ENCODE measurements at places on chromosomes 7 and 10.

GRCh38 chr10:124742413-124743190 lies 1.6 kb downstream of the FAM53B start:
- peak; percentile 45 for DNase-seq

- DNase-seq, result peak; percentile 49
Measured at GRCh38 chr7:116986611-116987565, 33.6 kb downstream of the ST7 start.

GRCh38 chr7:1725199-1725690 lies 55.2 kb downstream of the ELFN1 start:
- peak; percentile 52 for DNase-seq

DNA sequence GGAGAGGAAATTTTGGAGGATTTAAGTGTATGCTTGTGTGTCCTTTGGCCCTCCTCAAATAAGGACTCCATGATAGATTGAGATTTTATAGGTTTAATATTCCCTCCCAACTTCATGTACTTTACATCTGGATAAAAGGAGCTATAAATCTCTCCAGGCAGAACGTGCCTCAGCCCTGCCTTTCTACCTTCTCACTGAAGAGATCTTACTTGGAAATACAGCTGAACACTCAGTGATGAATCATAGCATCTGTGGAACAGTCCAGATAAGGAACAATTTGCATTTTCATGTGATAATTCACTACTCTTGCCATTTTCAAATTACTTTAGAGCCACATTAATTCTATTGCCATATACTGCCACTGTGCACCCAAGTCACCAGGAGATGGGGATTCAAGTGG lies 364.6 kb upstream of the PODXL start:
- DNase-seq, result peak; percentile 40

GRCh38 chr7:29247224-29247962 lies 52.8 kb downstream of the CHN2 start:
- no peak for DNase-seq

- no peak for DNase-seq
Measured at GRCh38 chr7:20194343-20194995, 22.7 kb downstream of the MACC1 start.

GRCh38 chr10:111077785-111078504 lies 1.1 kb downstream of the ADRA2A start:
- no peak for DNase-seq

- DNase-seq, result no peak
Measured at GRCh38 chr10:95480901-95481491, 80.2 kb downstream of the SORBS1 start.

DNA sequence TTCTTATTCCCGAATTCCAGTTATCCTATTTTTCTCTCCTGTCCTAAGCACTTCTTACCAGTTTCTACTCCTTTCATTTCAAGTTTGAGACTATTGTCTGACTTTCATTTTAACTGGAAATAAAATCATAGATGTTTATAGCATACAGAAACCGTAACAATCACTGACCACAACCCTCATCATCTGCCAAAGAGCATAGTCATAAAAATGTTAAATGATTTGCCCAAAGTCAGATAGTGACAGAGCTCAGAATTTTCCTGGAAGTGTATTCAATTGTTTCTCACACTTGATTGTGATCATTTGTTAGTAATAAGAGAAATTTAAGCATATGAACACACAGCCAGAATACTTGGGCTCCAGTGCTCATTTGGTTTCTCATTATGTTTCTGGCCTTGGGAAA lies 250.5 kb upstream of the PCDH15 start:
- no peak for DNase-seq

GRCh38 chr7:98669329-98670000 lies 52.4 kb downstream of the NPTX2 start:
- DNase-seq, result no peak

DNA sequence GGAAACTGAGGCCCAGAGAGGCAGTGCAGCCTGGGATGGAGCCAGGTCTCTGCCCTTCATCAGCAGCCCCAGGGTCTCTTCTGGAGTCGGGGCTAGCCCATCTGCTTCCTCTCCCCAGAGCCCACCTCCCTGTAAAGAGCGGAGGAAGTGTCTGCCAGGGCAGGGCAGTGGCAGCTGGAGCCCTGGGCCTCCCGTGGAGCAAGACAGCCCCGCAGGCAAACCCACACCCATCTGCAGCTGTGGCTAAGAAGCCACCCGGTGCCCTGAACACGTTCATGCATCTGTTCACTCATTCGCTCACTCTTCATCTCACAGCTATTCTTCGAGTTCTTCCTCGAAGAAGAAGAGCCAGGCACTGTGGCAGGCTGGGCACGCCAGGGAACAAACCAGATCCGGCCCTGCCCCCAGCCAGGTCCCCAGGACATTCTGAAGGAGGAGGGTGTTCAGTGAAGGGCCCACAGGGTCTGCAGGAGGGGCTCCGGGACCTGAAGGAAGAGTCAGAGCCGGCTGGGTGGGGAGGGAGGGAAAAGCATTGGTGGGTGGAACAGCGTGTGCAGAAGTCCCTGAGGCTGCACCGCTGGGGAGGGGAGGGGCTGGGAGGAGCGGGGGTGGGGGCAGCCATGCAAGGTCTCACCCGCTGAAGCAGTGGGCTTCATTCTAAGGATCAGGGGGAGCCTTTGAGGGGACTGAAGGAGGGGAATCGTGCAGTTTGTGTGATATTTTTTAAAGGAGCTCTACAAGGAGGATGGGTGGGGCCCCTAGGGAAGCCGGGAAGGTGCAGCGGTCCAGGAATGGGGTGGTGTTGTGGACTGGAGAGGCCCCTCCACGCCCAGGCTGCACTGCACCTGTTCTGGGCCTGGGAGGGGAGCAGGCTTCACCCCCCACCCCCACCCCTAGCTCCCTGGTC lies 99.1 kb downstream of the UNCX start:
- DNase-seq, result no peak

DNA sequence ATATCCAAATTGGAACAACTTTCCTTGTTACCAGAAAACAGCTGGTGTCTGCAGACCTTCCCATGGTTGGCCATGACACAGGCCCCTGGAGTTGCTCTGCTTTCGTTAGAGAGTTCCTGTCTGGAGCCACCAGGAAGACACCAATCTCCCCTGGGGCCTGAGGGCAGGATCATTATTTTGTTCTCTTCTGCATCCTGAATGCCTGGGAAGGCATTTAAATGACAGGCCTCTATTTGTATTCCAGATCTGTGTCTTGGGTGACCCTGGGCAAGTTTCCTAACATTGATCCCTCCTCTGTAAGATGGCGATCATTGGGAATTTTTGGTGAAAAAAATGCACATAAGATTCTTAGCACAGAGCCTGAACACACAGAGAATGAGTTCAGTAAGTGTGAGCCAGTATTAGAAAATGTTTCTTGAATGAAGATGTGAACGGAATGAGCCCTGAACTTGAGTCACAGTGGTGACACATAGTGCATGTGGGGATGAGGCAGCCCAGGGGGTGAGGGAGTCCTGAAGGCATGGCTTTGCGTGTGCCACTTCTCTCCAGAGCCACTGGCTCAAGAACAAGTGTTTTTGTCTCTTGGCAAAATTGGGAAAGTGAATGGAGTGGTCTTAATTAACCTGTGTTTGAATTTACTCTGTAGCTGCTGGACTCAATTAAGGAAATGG lies 28.4 kb downstream of the BMPER start:
- DNase-seq, result peak; percentile 90

DNA sequence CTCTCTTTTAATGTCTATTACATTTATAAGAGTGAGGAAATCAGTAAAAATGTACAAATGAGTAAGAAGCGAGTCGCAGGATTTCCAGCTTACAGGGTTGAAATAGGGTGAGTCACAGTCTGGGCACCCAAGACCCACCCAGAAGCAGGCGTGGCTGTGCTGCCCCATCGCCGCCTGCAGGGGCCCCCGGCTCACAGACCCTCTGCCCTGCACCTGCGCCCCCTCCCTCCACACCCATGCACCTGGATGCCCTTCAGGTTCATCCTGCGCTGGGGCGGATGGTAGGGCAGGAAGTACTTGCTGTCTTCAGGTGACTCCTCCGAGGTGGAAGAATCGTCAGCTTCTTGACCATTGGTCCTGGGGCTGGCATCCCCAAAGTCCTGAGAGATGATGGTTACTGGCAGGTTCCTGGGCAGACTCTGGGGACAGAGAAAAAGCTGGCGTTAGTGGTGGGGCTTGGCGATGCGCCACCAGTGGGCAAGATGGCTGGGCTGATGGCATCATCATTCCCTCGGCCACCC lies 90.2 kb upstream of the GNA12 start:
- peak; percentile 82 for DNase-seq

DNA sequence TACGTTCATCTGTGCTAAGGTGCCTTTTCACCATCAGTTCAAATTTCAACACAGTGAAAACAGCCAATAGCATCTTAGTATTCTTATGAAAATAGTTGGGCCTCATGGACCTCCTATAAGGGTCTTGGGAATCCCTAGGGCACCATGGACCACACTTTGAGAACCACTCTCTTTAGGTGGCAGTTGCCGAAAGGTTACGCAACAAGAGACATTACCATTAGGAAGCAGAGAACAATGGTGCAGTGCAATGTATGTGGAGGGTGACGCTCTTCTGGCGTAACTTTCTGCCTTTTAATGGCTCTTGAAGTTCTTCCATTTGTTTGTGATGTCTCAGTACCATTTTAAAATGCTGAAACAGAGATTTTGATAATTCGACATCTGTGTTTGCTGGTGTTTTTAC lies 131.1 kb downstream of the CNNM2 start:
- DNase-seq, result no peak

- no peak for DNase-seq
Measured at GRCh38 chr7:139589474-139589873, 66.0 kb downstream of the CLEC2L start.

DNA sequence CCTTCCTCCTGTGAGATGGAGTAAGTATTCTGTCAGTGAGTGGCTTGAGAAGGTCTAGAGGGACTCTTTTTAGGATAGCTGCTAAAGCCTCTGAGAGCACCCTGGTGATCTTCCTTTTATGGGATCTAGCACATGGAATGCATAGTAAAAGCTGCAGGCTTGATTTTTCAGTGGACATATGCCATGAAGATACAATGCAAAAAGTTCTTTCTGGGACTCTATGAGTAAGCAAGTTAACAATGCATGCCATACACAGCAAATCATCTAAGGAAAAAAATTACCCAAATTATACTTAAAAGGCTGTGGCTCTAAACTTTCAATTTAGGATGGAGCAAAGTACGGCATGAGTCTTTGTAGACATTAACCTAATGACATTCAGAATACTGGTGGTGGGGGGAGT lies 154.5 kb downstream of the SGMS1 start:
- peak; percentile 58 for DNase-seq

DNA sequence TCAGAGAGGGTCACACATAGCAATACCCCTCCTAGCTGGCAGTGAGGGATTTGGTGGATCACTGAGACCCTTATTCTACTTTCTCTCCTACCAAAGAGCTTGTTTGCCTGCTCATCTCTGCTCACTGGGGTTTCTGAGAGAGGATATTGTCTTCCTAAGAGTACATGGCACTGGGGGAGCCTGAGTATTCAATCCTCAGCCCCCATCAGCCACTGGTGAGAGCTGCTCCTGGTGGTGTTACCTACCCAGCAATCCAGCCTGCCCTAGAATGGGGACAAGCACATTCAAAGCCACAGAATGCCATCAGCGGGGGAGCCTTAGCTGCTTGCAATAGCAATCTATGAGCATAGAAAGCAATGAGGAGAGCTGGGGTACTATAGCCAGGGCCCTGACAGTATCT lies 281.1 kb downstream of the WDR11 start:
- DNase-seq, result no peak

- no peak for DNase-seq
Measured at GRCh38 chr7:106357675-106358074, 72.9 kb upstream of the NAMPT start.

DNA sequence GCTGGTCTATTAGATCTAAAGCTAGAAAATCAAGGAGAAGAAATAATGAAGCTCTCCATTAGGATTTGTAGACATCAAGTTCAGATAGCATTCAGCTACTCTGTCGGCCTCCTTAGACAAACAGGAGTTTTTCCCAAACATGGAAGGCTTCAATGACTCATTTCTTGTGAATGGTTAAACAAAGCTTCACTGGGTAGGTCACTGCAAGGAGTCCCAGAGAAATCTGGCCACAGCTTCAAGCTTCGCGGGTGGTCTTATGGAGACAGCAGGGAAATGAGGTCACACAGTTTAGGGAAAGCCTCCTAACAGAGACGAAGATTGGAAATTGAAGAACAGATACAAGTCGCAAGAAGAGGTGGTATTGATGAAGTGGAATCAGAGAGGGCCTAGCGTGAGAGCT lies 22.6 kb upstream of the LRRC72 start:
- DNase-seq, result peak; percentile 60

GRCh38 chr10:132847856-132848255 lies 61.9 kb upstream of the NKX6-2 start:
- no peak for DNase-seq

GRCh38 chr7:40883826-40884225 lies 749.0 kb downstream of the SUGCT start:
- DNase-seq, result peak; percentile 16

- no peak for DNase-seq
Measured at GRCh38 chr10:63318491-63318890, 147.3 kb downstream of the JMJD1C start.

- DNase-seq, result no peak
Measured at GRCh38 chr10:103181244-103181643, 11.8 kb downstream of the NT5C2 start.

DNA sequence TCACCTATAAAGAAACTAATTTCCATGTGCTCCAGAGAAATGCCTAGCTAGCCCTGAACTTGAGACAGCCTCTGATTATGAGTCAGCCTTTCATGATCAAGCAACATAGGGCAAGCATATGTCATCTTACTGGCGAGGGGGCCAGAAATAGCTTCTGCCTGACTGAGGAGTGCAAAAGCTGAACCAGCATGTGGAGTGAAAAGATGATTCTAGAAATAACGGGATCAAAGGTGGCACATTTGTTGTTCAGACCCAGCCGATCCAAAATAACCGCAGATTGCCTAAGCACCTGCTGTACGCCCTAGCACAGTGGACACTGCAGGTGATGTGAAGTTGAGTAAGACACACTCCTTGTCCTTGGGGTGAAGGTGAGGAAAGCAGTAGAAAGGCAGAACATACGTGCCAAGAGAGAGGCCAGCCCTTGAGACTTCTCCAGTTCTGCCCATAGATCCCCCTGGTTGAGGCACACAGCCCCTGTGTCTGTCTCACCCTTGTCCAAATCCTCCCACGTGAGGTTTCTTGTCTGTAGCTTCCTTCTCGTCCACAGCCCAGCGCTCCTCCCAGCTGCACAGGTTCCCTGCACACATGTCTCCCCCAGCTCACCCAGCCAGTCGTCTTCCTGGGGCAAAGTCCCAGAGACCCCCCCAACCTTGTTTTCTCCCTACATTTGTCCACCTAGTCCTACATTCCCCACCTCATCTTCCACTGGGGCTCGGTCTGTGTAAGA lies 2.8 kb upstream of the BCL7B start:
- peak; percentile 86 for DNase-seq

GRCh38 chr7:88480896-88481295 lies 174.2 kb upstream of the STEAP4 start:
- peak; percentile 0 for DNase-seq

GRCh38 chr10:10794791-10795191 lies 222.9 kb upstream of the CELF2 start:
- DNase-seq, result peak; percentile 80

GRCh38 chr7:91336106-91336505 lies 71.9 kb downstream of the FZD1 start:
- no peak for DNase-seq
